Naive thymus-derived CD4-positive, alpha-beta T cell (primary cell): ENCODE measurements at places on chromosomes 7 and 10. TPM values are rescaled to one million over a fixed set of nuclear protein-coding genes. Genes with fewer than 3 reads are reported as not detected.

- H3K27me3 ChIP-seq: no peaks in the 10 kb centered on the region
- H3K36me3 ChIP-seq: no peaks in the 10 kb centered on the region
- peaks cover 67% of the 10 kb centered on the region for H3K4me1 ChIP-seq
- no peak overlapping the region for H3K4me3 ChIP-seq
- peak overlapping the region; percentile 47 for H3K27ac ChIP-seq
Observed at GRCh38 chr10:79146611-79147130, 77.9 kb downstream of the ZMIZ1 start.

GRCh38 chr10:62594093-62594520 is 210.4 kb upstream of the ADO start:
- H3K4me3 ChIP-seq: no peak overlapping the region
- no peak overlapping the region for H3K27ac ChIP-seq

HACD1 gene
- total RNA-seq: not detected

DNA sequence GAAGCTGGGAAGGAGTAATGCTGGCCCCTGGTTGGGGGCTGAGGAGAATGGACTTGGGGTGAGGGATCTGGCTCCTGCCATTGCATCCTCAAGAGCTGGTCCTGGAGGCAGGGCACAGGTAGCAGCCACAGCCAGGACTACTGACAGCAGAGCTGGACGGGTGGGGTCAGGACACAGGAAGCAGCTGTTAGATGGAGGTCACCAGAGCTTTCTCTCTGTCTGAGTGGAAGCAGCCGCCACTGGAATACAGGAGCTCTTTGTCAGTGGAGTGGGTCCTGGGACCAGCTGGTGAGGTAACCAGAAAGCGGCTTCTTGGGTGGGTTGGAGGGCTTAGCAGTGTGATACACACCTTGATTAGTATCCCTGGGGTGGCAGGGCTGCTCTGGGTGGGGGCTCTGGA is 58.1 kb upstream of the AQP1 start:
- no peak overlapping the region for H3K4me3 ChIP-seq
- no peaks in the 10 kb centered on the region for H3K4me1 ChIP-seq
- no peak for DNase-seq
- no peaks in the 10 kb centered on the region for H3K27me3 ChIP-seq
- H3K36me3 ChIP-seq: no peaks in the 10 kb centered on the region

- no peak for DNase-seq
- no peak overlapping the region for H3K4me3 ChIP-seq
- no peaks in the 10 kb centered on the region for H3K27me3 ChIP-seq
- H3K4me1 ChIP-seq: no peaks in the 10 kb centered on the region
Observed at GRCh38 chr7:120731271-120731670, 126.7 kb downstream of the TSPAN12 start.

GARS1 gene
- total RNA-seq: 75.8 TPM

UFSP1 gene
- 2.5 TPM for total RNA-seq

DNA sequence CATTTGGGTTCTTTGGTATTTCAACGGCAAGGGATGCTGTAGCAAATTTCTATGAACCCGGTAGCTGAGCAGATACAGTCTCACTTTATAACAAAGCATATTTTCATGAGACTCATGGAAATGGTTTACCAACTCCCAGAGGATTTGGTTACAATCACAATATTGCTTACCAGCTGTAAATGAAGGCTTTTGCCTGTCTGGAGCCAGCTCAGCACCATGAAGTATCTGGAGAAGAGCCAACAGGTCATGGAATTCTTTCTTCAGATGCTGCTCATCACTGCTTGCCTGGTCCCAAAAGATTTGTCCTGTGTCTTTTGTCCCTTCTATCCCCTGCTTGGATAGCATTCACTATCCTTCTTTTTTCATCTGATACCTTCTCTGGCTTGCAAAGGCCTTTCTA is 316.9 kb upstream of the PHYHIPL start:
- DNase-seq: no peak
- no peaks in the 10 kb centered on the region for H3K4me1 ChIP-seq

DNA sequence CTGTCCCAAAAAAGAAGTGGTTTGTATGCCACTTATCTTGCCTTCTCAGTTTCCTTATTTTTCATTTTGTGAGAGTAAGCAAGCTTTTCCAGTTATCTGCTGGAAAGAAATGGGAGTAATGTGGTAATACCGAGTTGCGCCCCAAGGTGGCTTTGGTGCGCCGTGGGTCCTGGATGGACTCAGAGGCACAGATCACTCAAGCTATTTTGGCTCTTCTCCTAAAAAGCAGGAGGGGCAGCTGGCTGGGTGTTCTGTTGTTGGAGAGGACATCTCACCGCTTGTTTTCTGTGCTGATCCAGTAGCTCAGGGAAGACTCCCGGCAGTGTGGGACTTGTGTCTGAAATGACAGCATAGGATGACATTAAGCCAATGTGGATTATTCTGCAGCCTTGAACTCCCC is 16.4 kb downstream of the PRKRIP1 start:
- no peaks in the 10 kb centered on the region for H3K36me3 ChIP-seq
- H3K27ac ChIP-seq: peak overlapping the region; percentile 27
- H3K4me3 ChIP-seq: no peak overlapping the region
- peaks cover 28% of the 10 kb centered on the region for H3K4me1 ChIP-seq

PILRA gene
- 118 TPM for total RNA-seq

DNA sequence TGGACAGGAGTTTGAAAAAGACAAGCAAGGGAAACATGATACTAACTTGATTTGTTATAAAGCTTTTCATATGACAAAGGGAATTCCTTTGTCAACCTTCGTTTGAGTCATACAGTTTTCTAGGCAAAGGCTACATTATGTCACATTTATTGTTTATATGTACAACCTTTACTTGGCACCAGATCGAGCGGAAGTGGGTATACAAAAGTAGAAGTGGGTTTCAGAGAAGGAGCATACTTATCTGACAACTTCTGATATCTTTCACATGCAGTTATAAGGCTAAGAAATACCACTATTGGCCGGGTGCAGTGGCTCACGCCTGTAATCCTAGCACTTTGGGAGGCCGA is 11.0 kb downstream of the STMP1 start:
- H3K27ac ChIP-seq: no peak overlapping the region
- no peaks in the 10 kb centered on the region for H3K27me3 ChIP-seq
- DNase-seq: no peak
- peaks cover 14% of the 10 kb centered on the region for H3K36me3 ChIP-seq
- H3K4me3 ChIP-seq: no peak overlapping the region

NUP205 gene
- 50.0 TPM for total RNA-seq

DNA sequence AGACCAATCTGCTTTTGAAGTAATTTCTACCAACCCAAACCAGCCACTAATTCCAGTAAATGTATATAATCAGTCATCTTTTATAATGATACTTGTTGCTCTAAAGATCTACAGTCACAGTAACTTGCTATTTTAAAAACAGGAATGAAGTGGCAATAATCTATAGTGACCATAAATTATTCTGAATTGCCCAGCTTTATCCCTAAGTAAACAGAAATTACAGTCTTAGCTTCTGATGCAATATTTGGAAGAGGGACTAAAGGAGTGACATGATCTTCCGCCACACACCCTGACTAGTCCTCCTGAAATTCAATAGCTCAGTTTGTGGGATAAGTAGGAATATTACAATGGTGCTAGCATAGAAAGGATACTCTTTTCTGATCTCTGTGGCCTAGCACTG is 96.1 kb downstream of the ATE1 start:
- no peaks in the 10 kb centered on the region for H3K27me3 ChIP-seq
- peaks cover 31% of the 10 kb centered on the region for H3K36me3 ChIP-seq
- no peaks in the 10 kb centered on the region for H3K4me1 ChIP-seq
- no peak overlapping the region for H3K4me3 ChIP-seq
- H3K27ac ChIP-seq: no peak overlapping the region

TNS3 gene
- 1.4 TPM for total RNA-seq

ORC5 gene
- total RNA-seq: 24.5 TPM

GRCh38 chr7:98396768-98397167 is 4.1 kb downstream of the BAIAP2L1 start:
- H3K27me3 ChIP-seq: no peaks in the 10 kb centered on the region
- no peaks in the 10 kb centered on the region for H3K4me1 ChIP-seq
- DNase-seq: no peak
- no peak overlapping the region for H3K4me3 ChIP-seq
- H3K27ac ChIP-seq: no peak overlapping the region

C7orf57 gene
- total RNA-seq: not detected

GRCh38 chr7:98724591-98724990 is 107.5 kb downstream of the NPTX2 start:
- DNase-seq: no peak
- H3K27ac ChIP-seq: no peak overlapping the region
- H3K36me3 ChIP-seq: no peaks in the 10 kb centered on the region
- no peak overlapping the region for H3K4me3 ChIP-seq
- no peaks in the 10 kb centered on the region for H3K27me3 ChIP-seq
- no peaks in the 10 kb centered on the region for H3K4me1 ChIP-seq
